ENCODE measurements at places on chromosomes 5 and 9.

DNA sequence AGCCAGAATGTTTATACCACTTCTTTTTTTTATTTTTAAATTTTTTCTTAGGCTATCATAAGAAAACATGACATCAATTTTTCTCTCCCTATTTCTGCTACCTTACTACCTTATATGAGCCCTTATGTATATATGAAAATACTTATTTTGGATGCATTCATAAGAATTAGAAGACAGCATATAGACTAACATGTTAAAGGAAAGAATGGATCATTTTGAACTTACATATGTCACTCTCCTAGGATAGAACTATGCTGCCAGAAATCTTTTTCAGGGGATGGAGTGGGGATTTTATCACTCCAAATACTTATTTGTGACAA is 51.8 kb downstream of the SNX24 start:
- DNase-seq = no peak

DNA sequence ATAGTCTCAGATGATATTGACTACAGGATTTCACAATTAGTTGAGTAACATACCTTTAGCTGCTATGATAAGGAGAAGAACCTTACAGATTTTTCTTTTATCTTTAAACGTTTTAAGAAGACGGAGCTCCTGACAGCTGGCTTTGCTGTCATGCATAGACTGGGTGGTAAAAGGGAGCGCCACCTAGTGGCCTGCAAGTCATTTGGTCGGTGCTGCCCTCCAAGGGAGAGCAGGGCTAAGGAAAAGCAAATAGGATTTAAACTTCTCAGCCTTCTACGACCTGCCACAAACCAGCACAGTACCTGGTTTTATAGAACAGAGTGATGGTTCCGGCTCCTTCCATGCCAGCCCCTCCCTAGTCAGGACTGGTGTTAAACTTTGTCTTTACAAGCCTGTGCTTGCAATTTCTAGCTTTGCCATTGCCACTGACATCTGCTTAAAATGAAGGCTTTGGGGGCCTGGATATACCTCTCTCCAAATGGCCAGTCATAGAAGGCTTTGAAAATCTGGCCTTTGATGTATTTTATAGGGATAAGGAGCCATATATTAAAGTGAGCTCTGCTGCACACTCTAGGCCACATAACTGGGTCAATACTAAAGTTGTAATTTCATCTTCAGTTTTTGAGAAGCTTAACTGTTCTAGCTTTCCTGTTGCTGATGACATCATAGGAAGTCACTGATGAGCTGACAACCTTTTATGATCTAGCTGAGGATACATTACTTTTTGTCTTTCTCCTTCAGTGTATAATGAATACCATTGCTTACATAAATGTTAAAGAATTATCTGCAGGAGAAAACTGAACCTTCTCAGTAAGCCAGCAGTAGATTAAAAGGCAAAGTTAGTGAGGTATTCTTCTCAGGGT is 31.1 kb upstream of the ADAMTSL1 start:
- peak; percentile 4 for DNase-seq

DNA sequence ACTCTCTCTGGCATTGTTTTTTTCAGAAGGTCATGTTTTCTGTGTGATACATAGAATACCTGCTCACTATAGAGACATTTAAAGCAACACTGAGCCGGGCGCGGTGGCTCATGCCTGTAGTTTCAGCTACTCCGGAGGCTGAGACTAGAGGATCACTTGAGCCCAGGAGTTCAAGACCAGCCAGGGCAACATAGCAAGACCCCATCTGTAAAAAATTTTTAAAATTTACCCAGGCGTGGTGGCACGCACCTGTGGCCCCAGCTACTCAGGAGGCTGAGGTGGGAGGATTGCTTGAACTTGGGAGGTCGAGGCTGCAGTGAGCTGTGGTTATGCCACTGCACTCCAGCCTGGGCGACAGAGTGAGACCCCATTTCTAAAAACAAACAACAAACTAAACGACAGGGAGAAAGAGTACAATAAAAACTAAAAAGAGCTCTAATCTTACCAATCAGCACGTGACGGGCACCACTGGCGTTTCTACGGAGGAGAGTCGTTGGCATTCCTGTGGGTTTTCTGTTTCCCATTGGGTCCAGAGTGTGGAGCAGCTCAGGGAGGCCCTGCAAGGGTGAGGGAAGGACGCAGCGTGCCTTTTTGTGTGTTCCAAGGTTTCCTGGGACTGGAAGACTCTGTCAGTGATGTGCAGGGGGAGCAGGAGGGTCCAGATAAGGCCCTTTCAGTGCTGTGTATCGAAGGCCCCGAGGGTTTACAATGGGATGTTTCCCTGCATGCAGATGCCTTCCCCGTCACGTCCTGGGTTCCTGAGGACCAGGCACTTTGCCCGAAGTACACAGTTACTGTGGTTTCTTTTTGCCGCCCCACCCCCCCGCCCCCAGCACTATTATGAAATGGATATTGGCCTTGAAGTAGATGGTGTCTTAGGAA is 7.2 kb upstream of the RNU6ATAC start:
- no peak for DNase-seq

GRCh38 chr9:117825609-117826347 is 121.6 kb downstream of the TLR4 start:
- DNase-seq = peak; percentile 15

DNA sequence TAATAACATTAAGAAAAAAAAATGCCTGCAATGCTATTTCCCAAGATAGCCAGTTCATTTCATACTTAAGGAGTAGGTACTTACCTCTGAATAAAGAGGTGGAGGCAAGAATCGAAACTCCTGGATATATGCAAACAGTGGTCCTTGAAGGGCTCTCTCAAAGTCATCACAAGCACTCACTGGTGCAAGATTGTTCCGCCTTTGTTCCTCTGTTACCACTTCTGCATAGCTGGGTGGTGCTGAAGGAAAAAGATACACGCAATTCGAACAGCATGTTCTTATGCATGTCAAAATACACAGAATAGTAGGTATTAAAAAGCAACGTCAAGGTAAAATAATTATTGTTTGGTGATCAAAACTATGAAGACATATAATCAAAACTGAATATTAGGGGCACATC is 9.5 kb downstream of the ARRDC3 start:
- no peak for DNase-seq

- no peak for DNase-seq
Measured at GRCh38 chr5:5665225-5666075, 243.0 kb downstream of the ICE1 start.

GRCh38 chr5:76677849-76678472 is 38.0 kb upstream of the F2R start:
- no peak for DNase-seq

- no peak for DNase-seq
Measured at GRCh38 chr9:36893911-36894310, 140.2 kb downstream of the PAX5 start.

GRCh38 chr5:141615991-141616720 is 2.6 kb downstream of the DIAPH1 start:
- DNase-seq = no peak

- DNase-seq = no peak
Measured at GRCh38 chr9:124810663-124811355, 33.9 kb downstream of the OLFML2A start.

DNA sequence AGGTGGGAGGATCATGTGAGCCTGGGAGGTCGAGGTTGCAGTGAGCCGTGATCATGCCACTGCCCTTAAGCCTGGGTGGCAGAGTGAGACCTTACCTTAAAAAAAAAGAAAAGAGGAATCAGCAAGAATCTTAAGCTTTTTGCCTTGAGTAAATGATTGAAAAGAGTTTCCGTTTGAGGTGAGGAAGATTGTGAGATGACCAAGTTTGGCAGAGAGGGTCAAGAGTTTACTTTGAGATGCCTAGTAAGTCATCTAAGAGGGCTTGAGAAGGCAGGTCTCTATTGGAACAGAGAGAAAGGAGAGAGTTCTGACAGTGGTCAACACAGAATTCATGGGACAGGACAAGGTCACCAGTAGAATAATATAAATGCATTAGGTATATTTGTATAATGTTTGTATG is 572.1 kb downstream of the TLE4 start:
- no peak for DNase-seq

DNA sequence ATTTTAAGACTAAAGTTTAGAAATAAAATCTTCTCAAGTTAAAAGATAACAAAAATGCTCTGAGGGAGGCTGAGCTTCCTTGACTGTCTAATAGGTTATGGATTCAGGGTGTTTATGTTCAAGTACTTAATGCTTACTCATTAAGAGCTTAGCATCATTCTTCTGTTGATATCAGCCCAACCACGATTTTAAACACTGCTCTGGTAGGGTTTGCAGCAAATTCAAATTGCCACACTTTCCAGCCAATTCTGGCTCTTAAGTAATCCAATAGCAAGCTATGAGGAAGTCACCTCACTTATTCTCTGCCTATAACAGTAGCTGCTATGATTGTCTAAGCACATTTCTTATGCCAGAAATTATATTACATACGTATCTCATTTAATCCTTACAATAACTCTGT is 191.0 kb upstream of the KIF2A start:
- no peak for DNase-seq

GRCh38 chr5:91122651-91123050 is 260.5 kb downstream of the ARRDC3 start:
- no peak for DNase-seq

GRCh38 chr9:117839862-117840261 is 135.7 kb downstream of the TLR4 start:
- no peak for DNase-seq

DNA sequence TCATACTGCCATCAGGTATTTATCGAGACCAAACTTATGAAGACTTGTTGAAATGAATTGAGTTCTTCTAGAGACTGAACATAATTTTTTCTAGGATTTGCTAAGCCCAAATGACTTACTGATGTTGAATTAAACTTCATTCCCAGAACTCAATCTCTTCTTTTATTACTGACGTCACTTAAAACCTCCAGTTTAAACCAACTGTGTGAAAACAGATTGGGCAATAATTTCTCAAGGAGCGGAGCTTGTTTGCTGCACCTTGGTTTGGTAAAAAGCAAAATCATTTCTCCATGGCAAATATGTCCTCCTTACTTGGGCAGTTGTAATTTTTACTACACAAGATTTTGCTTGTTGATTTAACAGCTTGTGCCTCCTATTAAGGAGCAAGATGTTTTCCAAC is 37.4 kb downstream of the CFAP90 start:
- no peak for DNase-seq

DNA sequence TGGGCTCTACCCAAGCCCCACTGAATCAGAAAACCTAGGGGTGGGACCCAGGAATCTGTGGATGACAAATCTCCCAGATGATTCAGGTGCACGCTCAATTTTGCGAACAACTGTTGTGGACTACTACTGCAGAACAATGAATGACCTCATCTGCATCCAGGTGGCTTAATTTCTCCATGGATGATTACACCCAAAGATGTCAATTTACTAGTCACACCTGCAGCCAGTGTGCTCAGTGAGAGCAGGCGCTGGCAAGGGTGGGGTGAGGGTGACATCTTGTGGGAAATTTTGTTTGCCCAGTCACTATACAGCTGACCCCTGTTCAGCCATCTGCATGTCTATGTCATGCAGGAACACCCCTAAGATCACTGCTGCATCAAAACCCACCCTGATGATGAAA is 118.2 kb downstream of the ENTREP1 start:
- no peak for DNase-seq

DNA sequence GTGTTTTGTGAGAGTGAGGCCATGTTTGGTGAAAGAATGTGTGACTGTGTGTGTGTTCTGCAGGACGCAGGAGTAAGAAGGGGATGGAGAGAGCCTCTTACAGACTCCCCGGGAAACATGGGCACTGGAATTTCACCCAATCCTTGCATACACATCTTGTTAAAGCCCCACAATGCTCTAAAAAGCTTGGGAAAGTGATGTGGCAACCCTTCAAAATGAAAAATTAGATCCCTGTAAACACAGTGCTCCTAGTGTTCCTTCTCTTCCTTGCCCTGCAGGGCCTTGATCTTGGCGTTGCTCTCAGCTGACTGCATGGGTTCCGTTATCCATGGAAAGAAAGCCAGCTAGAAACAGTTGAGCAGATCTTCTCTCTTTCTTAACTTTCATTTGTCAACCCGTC is 701.7 kb downstream of the SEMA5A start:
- no peak for DNase-seq

- no peak for DNase-seq
Measured at GRCh38 chr9:30982301-30982700, 1402.1 kb upstream of the ACO1 start.

- DNase-seq = no peak
Measured at GRCh38 chr5:171911152-171911551, 95.3 kb downstream of the FBXW11 start.

- no peak for DNase-seq
Measured at GRCh38 chr5:107604146-107604910, 66.4 kb downstream of the EFNA5 start.

- DNase-seq = no peak
Measured at GRCh38 chr5:170633235-170634081, 129.6 kb downstream of the KCNIP1 start.

GRCh38 chr5:31767335-31768031 is 128.6 kb downstream of the PDZD2 start:
- DNase-seq = no peak

DNA sequence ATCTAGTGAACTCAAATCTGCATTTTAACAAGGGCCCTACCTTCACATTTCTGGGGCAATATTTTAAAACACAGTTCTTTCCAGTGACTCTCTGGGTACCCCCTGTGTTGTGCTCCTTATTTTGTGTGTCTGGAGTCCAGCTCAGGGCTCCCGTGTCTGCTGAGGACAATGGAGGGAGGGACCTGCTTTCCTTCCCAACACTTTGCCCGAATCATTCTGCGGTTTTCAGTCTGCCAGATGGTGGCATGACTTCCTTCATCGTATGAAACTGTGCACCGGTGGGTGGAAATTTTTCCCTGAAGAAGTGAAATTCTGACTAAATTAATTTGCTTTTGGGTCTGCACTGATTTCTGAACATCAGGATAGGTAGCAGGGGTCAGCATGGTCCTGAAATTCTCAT is 153.6 kb upstream of the CD180 start:
- no peak for DNase-seq

Data from stimulated activated CD8-positive, alpha-beta memory T cell treated with anti-CD3 and anti-CD28 coated beads, Interleukin-15, amount 100 ng/mL, for 48 hours (primary cell).